Neural crest cell (in vitro differentiated cells): ENCODE measurements at places on chromosomes 11 and 22.

GRCh38 chr11:17766073-17766359 lies 31.4 kb downstream of the KCNC1 start:
- DNase-seq, result no peak
- no peak overlapping the region for H3K4me3 ChIP-seq
- H3K36me3 ChIP-seq, result no peaks in the 10 kb centered on the region
- H3K4me1 ChIP-seq, result peaks cover 34% of the 10 kb centered on the region

GRCh38 chr11:77455740-77456139 lies 18.2 kb downstream of the PAK1 start:
- H3K27ac ChIP-seq, result no peak overlapping the region
- H3K4me1 ChIP-seq, result peaks cover 63% of the 10 kb centered on the region
- H3K4me3 ChIP-seq, result no peak overlapping the region
- DNase-seq, result no peak
- peaks cover 4% of the 10 kb centered on the region for H3K27me3 ChIP-seq

GRCh38 chr11:45265969-45266675 lies 20.0 kb downstream of the SYT13 start:
- no peak overlapping the region for H3K4me3 ChIP-seq
- no peaks in the 10 kb centered on the region for H3K36me3 ChIP-seq
- peaks cover 46% of the 10 kb centered on the region for H3K27me3 ChIP-seq
- no peak for DNase-seq
- no peak overlapping the region for H3K27ac ChIP-seq
- peaks cover 5% of the 10 kb centered on the region for H3K4me1 ChIP-seq

GRCh38 chr11:65008016-65008415 lies 5.9 kb upstream of the ARL2 start:
- no peak overlapping the region for H3K4me3 ChIP-seq
- no peak overlapping the region for H3K27ac ChIP-seq
- H3K36me3 ChIP-seq, result no peaks in the 10 kb centered on the region
- DNase-seq, result no peak
- peaks cover 2% of the 10 kb centered on the region for H3K4me1 ChIP-seq

DNA sequence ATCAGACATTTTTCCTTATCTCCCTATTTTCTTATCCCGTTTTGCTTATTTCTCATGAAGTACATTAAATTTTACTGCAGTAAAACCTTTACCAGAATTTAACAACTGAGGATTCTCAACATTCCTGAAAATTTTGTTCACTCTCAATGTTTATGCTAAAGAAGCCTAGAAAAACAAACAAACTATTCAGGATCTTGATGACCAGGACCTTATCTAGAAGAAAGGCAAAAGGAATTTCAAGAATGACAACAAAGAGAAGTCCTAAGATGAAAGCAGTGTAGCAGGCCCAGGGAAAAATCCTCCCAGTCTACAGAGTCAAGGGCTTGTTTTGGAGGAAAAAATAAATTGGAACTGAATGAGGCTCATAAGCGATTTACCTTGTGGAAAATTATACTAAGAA lies 283.3 kb upstream of the ARHGAP42 start:
- peaks cover 4% of the 10 kb centered on the region for H3K36me3 ChIP-seq
- H3K4me3 ChIP-seq, result no peak overlapping the region
- DNase-seq, result no peak
- no peak overlapping the region for H3K27ac ChIP-seq
- no peaks in the 10 kb centered on the region for H3K27me3 ChIP-seq

DNA sequence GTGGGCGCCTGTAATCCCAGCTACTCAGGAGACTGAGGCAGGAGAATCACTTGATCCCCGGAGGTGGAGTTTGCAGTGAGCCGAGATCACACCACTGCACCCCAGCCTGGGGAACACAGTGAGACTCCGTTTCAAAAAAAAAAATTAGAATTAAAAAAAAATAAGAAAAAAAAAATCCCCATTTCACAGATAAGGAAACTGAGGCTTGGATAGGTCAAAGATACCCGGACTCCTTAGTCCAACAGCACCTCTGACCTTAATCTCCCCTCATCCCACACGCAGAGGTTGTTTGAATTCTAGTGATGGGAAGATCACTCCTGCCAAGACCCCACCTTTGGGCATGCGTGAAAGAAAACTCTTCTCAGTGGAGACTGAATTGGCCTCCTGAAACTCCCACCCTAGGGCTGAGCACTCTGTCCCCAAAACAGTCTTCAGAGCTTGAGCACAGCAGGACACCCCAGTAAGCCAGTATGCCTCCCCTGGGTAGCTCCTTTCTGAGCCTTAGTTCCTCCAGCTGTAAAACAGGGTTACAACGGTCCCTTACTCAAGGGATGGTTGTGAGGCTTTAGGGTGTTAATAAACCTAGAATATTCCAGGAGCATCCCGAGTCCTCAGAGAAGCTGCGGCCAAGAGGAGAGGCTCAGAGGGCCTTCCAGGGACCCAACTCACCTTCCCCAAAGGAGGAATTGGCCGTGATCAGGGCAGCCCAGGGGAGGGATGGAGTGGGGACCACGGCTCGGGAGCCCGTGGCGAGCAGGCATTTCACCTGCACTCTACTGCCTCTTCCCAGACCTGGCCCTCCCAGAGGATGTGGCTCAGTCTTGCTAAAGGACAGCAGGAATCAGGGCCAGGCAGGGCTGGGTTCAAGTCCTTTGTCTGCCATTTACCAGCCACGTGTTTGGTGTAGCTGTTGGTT lies 73.3 kb downstream of the NFAM1 start:
- H3K27ac ChIP-seq, result peak overlapping the region; percentile 12
- no peak for DNase-seq
- H3K27me3 ChIP-seq, result no peaks in the 10 kb centered on the region
- H3K4me3 ChIP-seq, result no peak overlapping the region
- H3K36me3 ChIP-seq, result no peaks in the 10 kb centered on the region
- H3K4me1 ChIP-seq, result peaks cover 9% of the 10 kb centered on the region

DNA sequence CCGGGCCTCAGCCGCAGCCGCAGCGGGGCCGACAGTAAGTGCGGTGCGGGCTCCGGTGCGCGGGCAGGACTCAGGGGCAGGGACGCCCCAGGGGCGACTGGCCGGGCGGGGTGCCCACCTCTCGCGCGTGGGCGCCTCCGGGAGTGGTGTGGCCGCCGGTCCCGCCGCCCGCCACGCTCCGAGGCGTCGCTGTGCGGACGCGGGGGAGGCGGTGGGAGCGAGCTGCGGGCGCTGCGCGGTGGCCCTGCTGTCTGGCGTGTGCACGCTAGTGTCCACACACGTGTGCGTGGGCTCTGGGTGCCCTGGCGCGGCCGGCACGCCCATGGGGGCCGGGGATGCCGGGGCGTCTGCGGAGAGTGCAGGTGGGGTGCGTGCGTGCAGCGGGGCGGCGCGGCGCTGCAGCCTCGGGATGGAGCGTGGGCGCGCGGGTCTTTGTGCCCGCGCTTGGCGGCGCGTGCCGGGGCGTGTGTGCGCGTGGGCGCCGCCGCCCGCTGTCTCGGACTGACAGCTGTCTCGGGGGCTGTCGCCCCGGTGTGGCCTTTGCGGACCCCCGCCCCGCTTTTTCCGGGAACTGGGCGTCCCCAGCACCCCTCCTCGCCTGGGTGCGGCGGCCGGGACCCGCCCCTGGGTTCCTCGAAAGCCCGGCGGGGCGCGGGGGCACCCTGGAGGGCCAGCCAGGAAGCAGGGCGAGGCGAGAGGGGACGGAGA lies 804 bp downstream of the KCNK4 start:
- H3K4me1 ChIP-seq, result peaks cover 18% of the 10 kb centered on the region
- no peak for DNase-seq
- H3K4me3 ChIP-seq, result no peak overlapping the region
- H3K27me3 ChIP-seq, result peaks cover 77% of the 10 kb centered on the region

GRCh38 chr22:43862074-43862881 lies at the start of gene SULT4A1:
TSS of gene SULT4A1 (minus strand) at chr22:43862513. CDS start at chr22:43862382, 131 bp downstream.
- H3K27ac ChIP-seq, result peak within 1 kb of the TSS; percentile 19
- peak; percentile 43 for DNase-seq
- H3K27me3 ChIP-seq, result peaks cover 57% of the 10 kb centered on the region
- peaks cover 3% of the 10 kb centered on the region for H3K36me3 ChIP-seq
- H3K4me1 ChIP-seq, result peaks cover 4% of the 10 kb centered on the region

GRCh38 chr22:34776817-34777216 lies 289.1 kb upstream of the ISX start:
- H3K27ac ChIP-seq, result no peak overlapping the region
- peaks cover 8% of the 10 kb centered on the region for H3K36me3 ChIP-seq
- no peaks in the 10 kb centered on the region for H3K4me1 ChIP-seq
- no peak overlapping the region for H3K4me3 ChIP-seq

GRCh38 chr11:83317757-83318690 lies 31.9 kb upstream of the CCDC90B start:
- H3K36me3 ChIP-seq, result peaks cover 3% of the 10 kb centered on the region
- no peak overlapping the region for H3K27ac ChIP-seq
- no peaks in the 10 kb centered on the region for H3K4me1 ChIP-seq
- DNase-seq, result no peak
- peaks cover 8% of the 10 kb centered on the region for H3K27me3 ChIP-seq
- no peak overlapping the region for H3K4me3 ChIP-seq

- no peak overlapping the region for H3K4me3 ChIP-seq
- no peak for DNase-seq
- H3K27me3 ChIP-seq, result peaks cover 4% of the 10 kb centered on the region
- no peaks in the 10 kb centered on the region for H3K36me3 ChIP-seq
- no peak overlapping the region for H3K27ac ChIP-seq
- no peaks in the 10 kb centered on the region for H3K4me1 ChIP-seq
These were observed 37.9 kb downstream of the MUC2 start for GRCh38 chr11:1112351-1113191.

- peak overlapping the region; percentile 99 for H3K27ac ChIP-seq
- H3K4me1 ChIP-seq, result peaks cover 38% of the 10 kb centered on the region
- peak; percentile 54 for DNase-seq
These were observed 38.3 kb upstream of the MYH9 start for GRCh38 chr22:36425977-36426523.

- H3K4me3 ChIP-seq, result no peak overlapping the region
- H3K27ac ChIP-seq, result no peak overlapping the region
- H3K4me1 ChIP-seq, result no peaks in the 10 kb centered on the region
- DNase-seq, result no peak
- peaks cover 17% of the 10 kb centered on the region for H3K36me3 ChIP-seq
These were observed 16.8 kb downstream of the SELENOO start for GRCh38 chr22:50217543-50218152.

DNA sequence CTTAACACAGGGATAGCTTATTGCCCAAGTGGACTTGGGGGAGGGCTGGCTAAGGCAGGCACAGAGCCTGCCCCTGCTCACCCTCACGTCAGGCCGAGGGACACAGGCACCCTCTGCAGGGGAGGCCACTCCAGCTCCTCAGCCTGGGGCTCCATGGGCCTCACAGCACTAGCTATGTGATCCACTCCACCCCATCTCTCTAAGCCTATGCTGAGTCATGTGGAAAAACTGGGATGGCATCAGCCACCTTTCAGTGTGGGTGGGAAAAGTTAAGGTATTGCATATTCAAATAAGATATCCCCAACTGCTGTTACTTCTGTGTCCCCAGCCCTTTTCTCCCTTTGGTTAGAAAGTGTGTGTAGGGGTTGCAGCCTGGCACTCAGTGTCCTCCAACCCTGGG lies 22.3 kb downstream of the RANGAP1 start:
- no peak overlapping the region for H3K4me3 ChIP-seq
- no peak for DNase-seq
- no peak overlapping the region for H3K27ac ChIP-seq
- no peaks in the 10 kb centered on the region for H3K27me3 ChIP-seq
- H3K36me3 ChIP-seq, result peaks cover 11% of the 10 kb centered on the region

DNA sequence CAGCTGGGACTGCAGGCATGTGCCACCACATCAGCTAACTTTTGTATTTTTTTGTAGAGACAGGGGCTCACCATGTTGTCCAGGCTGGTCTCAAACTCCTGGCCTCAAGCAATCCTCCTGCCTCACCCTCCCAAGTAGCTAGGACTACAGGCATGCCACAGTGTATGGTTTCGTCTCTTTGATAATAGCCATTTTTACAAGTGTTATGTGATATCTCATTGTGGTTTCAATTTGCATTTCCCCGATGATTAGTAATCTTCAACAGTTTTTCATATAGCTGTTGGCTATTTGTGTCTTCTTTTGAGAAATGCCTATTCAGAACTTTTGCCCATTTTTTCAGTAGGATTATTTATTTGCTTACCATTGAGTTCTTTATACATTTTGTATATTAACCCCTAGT lies 9.0 kb upstream of the MTMR3 start:
- peaks cover 18% of the 10 kb centered on the region for H3K27me3 ChIP-seq
- H3K4me3 ChIP-seq, result no peak overlapping the region
- peaks cover 13% of the 10 kb centered on the region for H3K4me1 ChIP-seq
- DNase-seq, result no peak
- no peak overlapping the region for H3K27ac ChIP-seq

- no peak overlapping the region for H3K27ac ChIP-seq
- H3K4me1 ChIP-seq, result no peaks in the 10 kb centered on the region
- H3K27me3 ChIP-seq, result no peaks in the 10 kb centered on the region
- no peak for DNase-seq
These were observed 260.3 kb upstream of the PITPNB start for GRCh38 chr22:28179392-28179791.

DNA sequence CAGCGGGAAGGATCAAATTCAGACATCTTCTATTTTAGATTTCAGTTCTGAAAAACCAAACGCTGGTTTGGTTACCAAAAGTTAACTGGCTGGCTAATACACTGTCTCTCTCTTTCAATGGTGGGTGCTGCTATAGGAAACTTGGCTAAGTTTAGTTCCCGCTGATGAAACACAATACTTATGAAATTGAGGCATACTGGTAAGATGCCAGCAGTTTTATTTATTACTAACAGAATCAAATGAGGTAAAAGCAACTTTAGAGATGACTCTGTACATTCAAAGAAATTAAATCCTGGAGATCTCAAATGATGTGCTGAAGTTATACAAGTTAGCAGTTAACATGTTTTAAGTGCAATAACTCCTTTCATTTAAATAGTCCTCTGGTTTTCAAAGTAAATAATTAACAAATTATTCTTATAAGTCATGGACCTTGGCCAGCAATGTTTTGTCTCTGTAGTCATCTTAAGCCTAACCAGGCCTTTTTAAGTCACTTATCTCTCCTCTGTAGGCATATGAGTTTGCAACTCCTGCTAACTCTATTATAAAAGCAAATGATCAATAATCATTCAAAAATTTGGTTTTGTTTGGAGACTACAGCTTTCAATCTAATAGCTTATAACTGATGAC lies 54.8 kb downstream of the PAK1 start:
- H3K36me3 ChIP-seq, result no peaks in the 10 kb centered on the region
- H3K4me3 ChIP-seq, result no peak overlapping the region
- H3K4me1 ChIP-seq, result peaks cover 23% of the 10 kb centered on the region
- no peak for DNase-seq
- H3K27me3 ChIP-seq, result no peaks in the 10 kb centered on the region
- no peak overlapping the region for H3K27ac ChIP-seq

GRCh38 chr11:10641912-10642697 lies 51.5 kb downstream of the IRAG1 start:
- no peaks in the 10 kb centered on the region for H3K36me3 ChIP-seq
- H3K27ac ChIP-seq, result no peak overlapping the region
- H3K4me1 ChIP-seq, result peaks cover 42% of the 10 kb centered on the region
- H3K27me3 ChIP-seq, result no peaks in the 10 kb centered on the region
- no peak overlapping the region for H3K4me3 ChIP-seq
- DNase-seq, result no peak

DNA sequence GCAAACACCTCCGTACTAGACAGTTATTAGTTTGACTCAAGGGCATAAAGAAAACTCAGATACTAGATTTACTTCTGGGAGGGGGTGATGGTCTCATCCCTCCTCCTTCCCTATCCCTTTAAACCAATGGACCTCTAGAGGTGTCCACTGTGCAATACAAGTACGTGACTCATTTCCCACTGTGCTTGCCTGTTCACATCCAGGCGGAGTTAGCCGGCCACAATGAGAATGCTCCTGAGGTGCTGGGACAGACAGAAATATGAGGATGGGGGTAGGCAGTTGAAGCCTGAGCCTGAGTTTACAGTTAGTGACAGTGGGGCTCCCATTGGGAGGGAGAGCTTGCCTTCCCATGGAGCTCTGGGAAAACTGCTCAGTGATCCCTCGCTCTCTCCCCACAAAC lies 8.4 kb upstream of the PMM1 start:
- peaks cover 7% of the 10 kb centered on the region for H3K36me3 ChIP-seq
- no peak for DNase-seq
- no peaks in the 10 kb centered on the region for H3K27me3 ChIP-seq
